ENCODE measurements at places on chromosomes 7 and 10.

DNA sequence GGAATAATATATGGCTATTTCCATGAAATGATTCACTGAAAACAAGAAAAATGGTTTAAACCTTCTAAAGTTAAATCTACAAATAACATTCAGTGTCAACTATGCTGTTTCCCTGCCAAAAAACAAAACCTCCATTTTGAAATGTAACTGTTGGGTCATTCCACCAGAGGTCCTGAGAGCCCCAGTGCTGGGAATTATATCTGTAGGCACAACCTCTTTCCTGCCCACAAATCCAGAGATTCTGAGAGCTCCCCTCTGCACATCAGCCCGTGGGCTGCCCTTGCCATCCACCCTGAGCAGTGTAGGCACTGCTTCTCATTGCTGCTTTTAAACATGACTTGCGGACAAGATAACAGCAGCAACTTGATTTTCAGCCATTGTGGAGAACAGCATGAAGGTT, 198.6 kb downstream of the TMEM178B start:
- no peak for DNase-seq

DNA sequence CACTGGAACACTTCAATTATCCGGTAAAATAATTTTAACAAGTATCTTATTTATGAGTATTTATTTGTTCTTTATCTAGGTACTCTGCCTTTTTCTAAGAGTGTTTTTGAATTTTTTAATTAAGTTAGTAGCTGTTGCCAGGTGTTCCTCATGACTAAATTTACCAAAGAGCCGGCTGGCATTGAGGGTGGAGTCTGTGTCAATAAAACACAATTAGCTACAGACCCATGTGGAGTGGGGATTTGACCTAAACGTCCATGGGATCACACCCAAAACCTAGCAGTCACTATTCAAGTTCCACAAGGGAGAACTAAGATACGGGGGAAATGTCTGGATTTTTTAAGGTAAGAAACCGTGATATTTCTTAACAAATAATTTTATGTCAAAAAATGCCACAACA, 9.8 kb downstream of the SLC16A12 start:
- DNase-seq = no peak

DNA sequence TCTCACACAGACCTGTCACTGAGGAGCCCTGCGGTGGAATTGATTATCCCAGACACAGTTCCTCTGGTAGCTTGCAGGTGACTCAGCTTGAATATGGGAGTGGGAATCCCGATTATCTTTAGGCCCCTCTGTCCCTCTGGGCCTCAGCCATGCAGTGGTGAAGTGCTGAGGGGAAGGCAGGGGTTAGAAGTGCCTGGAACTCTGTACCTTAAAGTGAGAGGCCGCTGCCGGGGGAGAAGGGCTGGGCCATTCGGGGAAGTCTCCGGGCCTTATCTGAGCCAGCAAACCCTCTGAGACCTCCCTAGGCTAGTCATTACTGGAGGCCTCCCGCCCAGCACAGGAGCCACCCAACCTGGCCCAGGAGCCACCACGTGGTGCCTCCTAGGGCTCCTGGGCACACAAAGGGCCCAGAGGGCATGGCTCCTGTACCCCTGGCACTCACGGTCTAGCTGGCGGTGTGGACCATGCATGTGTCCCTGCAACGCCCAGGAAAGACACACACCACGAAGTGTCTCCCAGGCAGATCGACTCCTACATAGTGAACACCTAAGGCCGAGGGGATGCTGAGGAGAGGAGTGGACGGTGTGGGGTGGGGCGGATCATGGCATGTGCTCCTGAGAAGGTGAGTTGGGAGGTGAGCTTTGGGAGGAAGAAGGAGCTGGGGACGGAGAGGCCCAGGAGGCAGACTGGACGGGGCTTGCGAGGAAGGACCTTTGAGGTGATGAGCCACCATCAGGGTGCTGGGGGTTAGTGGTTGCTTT, 56.2 kb downstream of the HK1 start:
- DNase-seq = no peak

DNA sequence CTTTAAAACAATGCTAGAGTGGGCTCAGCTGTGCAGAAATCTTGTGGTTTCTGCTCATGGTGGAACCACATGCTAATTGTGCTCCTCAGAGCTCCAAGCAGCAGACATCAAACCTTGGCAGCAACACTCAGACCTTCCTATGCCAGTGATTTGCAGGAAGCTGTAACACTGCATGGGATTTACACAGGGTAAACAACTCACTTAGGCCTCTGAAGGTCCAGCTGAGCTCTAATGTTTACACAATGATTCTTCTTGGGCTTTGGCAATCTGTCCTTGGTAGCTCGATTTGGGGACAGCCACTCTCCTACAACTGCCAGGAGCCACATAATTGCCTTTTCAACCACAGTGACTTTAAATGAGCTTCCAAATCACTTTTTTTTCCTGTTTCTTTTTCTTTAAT, 97.7 kb upstream of the PDLIM1 start:
- no peak for DNase-seq

- DNase-seq = no peak
Observed at GRCh38 chr10:98474628-98475027, 27.9 kb upstream of the HPS1 start.

DNA sequence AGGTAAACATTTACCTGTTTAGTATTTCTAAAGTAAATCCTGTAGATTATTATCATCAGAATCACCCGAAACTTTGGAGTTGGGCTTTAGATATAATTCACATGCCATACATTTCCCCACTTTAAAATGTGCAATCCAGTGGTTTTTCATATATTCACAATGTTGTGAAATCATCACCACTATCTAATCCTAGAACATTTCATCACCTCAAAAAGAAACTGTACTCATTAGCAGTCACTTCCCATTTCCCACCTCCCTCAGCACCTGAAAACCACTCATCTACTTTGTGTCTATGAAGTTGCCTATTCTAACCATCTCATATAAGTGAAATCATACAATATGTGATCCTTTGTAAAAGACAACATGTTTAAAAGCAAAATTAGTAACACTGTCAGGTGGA, 182.6 kb downstream of the FZD1 start:
- no peak for DNase-seq

GRCh38 chr7:88040694-88041093, 106.6 kb downstream of the ADAM22 start:
- no peak for DNase-seq

DNA sequence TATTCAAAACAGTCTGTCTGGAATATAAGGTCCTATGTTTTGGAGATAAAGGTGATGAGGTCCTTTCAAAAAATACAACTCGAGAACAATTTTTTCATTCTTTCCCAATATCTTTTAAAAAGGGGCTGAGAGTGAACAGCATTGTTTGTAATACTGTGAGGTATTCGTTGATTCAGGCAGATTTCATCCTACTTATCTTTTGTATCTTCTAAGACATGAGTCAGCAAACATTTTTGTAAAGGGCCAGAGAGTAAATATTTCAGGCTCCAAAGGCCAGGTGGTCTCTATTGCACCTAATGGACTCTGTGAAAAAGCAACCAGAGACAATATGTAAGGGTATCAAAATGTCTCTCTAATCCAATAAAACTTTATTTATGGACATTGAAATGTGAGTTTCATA, 8.1 kb upstream of the ANK3 start:
- no peak for DNase-seq

GRCh38 chr10:23702977-23703414, 264.1 kb downstream of the OTUD1 start:
- DNase-seq = peak; percentile 19

- no peak for DNase-seq
Observed at GRCh38 chr7:100132697-100133151, 6.0 kb downstream of the MBLAC1 start.
